CD8-positive, alpha-beta memory T cell (primary cell): ENCODE measurements at places on chromosomes 1 and 21. TPM values are rescaled to one million over a fixed set of nuclear protein-coding genes. Genes with fewer than 3 reads are reported as not detected.

Gene GSTM4
- 2.7 TPM for total RNA-seq

DNA sequence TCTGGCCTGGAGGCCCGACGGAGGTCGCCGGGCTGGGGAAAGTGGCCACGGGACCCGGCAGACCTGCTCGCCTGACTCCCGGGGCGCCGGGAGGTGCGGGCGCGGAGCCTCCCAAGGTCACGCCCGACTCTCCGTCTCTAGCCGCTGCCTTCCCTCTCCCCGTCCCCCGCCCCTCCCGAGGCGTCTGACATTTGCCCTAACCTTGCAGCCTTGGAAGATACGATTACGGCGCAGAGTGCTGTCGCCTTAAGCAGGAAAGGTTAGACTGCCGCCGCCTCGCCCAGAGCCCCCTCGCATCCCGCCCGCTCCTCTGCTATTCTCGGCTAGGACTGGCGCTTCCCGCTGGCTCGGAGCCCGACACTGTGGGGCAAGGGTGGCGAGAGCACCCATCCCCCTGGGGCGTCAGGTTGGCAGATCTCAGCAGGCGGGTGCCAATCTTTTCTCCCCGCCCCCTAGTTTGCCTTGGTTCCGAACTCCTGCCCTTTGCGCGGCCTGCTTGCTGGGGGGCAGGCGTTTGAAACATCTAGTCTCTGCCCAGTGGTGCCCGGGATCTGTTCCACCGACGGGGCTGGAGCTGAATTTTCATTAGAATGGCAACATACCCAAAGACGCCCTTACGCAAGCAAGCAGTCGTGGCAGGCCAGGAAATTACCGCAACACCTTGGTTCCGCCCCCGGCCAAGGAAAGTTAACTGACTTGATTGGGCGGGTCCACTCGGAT, 835 bp downstream of the PGM1 start:
- DNase-seq: peak; percentile 73

DNA sequence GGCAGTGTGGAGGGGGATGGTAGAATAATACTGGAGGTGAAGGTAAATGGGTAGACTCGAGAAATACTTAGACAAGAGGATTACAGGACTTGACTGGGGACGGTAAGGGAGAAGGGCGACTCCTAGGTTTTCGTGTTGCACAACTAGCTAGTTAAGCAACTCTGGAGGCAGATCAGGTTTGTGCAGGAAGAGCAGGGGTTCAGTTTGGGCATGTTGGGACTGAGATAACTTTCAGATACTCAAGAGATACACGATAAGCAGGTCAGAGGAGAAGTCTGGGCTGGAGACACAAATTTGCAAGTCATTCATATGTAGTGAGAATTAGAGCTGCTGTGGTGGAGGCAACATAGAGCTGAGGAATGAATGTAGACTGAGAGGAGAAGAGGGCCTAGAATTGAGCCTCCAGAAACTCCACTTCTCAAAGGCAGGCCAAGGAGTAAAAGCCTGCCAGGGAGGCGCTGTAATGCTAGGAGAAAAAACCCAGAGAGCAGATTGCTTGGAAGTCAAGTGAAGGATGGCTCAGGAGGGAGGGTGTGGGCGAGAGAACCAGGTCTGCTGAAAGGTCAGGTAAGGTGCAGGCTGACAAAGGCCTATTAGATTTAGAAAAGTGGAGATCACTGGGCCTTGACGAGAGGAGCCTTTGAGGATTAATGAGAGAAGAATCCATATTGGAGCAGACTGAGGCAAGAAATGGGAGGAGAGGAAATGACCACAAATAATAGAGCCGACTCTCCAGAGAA, 20.8 kb downstream of the MAB21L3 start:
- no peak for DNase-seq

- DNase-seq: no peak
Measured at GRCh38 chr1:231702804-231703203, 76.2 kb downstream of the DISC1 start.

DNA sequence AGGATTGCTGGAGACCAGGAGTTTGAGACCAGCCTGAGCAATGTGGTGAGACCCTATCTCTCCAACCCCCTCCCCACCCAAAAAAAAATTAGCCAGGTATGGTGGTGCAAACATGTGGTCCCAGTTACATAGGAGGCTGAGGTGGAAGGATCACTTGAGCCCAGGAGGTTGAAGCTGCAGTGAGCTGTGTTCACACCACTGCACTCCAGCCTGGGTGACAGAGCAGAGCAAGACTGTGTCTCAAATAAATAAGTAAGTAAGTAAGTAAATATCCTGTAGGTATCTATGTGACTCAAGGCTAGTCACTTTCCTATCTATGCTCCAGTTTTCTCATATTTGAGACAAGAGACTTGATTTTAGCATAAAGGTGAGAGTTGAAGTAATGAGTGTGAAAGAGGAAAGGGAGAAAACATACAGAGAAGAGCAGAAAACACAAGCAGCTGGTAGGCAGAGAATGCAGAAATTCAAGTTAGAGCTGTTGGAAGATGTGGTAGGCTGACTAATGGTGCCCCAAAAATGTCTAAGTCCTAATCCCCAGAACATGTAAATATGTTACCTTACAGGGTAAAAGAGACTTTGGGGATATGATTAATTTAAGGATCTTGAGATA, 7.5 kb downstream of the PPP1R12B start:
- no peak for DNase-seq
